ENCODE measurements at places on chromosomes 3 and 15. TPM values are rescaled to one million over a fixed set of nuclear protein-coding genes. Genes with fewer than 3 reads are reported as not detected.

DNA sequence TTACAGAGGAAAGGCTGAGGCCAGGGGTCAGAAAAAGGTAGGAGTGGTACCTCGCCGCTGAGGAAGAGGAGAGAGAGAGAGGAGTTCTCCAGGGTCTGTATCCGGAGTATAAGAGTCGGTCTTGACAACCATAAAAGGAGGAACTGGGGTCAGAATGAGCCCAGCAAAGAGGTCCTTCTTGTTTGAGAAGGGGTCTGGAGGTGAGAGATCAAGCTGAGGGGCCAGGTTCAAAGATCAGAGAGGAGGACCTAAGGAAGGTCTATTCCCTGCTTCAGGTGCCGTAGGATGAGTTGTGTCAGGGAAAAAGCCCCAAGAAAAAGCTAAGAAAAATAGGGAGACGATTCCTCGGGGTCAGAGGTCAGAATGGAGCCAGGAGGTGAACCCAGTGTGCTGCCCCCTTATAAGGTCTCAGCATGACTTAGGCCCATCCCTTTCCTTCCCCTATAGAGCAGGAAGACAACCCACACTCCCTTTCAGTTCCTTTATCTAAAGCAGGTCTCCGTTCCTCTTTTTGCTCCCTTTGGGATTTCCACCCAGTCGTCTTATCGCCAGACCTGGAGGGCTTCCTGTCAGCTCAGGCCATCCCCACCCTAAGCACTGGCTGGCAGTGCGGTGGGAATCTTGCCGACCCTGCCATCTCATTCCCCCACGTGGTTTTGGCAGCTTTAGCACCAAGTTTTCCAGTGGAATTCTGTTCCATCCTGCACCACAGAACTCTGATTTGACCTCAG is 651 bp downstream of the MTMR14 start:
- DNase-seq = no peak
- H3K36me3 ChIP-seq = peaks cover 19% of the 10 kb centered on the region
- H3K27me3 ChIP-seq = no peaks in the 10 kb centered on the region
- H3K4me1 ChIP-seq = peaks cover 5% of the 10 kb centered on the region
- peak overlapping the region; percentile 80 for H3K4me3 ChIP-seq

DNA sequence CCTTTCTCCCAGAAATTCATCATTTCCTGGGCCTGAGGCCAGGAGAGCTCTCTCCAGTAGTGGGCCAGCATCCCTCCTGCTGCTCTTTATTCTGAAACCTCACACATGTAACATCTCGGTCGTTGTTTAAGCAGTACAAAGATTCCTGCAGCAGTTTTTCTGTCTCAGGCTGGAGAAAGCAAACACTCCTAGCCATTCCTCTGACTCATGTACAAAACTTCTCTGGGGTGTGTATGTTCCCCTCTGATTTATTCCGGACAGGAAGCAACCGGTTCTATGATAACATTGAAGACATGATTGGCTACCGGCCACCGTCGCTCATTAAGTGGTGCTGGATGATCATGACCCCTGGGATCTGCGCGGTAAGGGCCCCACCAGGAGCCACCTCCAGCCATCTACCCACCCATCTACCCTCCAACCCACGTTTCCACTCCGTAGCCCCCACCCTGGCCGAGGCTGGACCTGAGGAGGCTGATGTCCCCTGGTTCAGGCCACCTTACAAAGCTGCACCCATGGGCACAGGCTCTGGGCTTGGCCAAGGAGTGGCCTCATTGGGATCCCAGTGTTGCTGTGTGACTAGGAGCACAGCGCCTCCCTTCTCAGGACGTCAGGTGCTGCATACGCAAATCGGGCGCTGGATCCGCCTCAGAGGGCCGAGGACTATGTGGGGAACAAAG is 58.6 kb upstream of the SLC6A1 start:
- DNase-seq = no peak
- H3K27ac ChIP-seq = no peak overlapping the region
- no peak overlapping the region for H3K4me3 ChIP-seq
- no peaks in the 10 kb centered on the region for H3K36me3 ChIP-seq
- H3K4me1 ChIP-seq = peaks cover 9% of the 10 kb centered on the region

DNA sequence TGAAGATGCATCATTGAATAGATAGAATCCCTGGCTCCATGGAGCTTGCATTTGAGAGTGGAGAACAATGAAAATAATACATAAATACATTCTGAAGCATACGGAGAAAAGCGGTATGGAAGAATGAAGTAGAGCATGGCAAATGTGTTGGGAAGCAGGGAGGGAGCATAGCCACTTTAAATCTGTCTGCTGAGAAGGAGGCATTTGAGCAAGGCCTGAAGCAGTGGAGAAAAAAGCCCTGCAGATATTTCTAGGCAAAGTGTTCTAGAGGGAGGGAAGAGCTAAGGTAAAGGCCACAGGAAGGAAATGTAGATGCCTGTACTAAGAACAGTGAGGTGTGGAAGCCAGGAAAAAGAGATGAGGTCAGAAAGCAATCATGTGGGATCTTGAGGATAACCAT is 484.8 kb downstream of the CNTN3 start:
- no peak for DNase-seq
- no peak overlapping the region for H3K27ac ChIP-seq

DNA sequence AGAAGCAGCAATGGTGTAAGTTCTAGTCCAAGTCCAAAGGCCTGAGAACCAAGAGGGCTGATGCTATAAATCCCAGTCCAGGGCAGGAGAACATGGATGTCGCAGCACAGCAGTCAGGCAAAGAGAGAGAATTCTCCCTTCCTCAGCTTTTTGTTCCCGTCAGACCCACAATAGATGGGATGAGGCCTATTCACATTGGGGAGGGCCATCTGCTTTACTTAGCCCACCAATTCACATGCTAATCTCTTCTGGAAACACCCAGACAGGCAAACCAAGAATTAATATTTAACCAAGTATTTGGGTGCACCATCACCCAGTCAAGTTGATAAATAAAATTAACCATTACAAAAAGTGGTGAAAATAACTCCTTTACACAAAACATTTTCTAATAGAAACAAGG is 511.7 kb upstream of the UBE2E2 start:
- H3K27ac ChIP-seq = no peak overlapping the region
- H3K4me3 ChIP-seq = no peak overlapping the region
- no peaks in the 10 kb centered on the region for H3K27me3 ChIP-seq
- no peaks in the 10 kb centered on the region for H3K4me1 ChIP-seq
- H3K36me3 ChIP-seq = no peaks in the 10 kb centered on the region
- DNase-seq = no peak

GRCh38 chr15:40500568-40501330 is 30.0 kb downstream of the CHST14 start:
- DNase-seq = peak; percentile 71
- H3K27ac ChIP-seq = no peak overlapping the region
- no peaks in the 10 kb centered on the region for H3K36me3 ChIP-seq
- H3K4me1 ChIP-seq = peaks cover 10% of the 10 kb centered on the region
- H3K4me3 ChIP-seq = no peak overlapping the region
- H3K27me3 ChIP-seq = peaks cover 4% of the 10 kb centered on the region

Gene TRMT10C
- polyA plus RNA-seq = 16.6 TPM

Gene NR2F2
- 120 TPM for polyA plus RNA-seq
